Myocyte (in vitro differentiated cells): ENCODE measurements at places on chromosomes 4 and X. TPM values are rescaled to one million over a fixed set of nuclear protein-coding genes. Genes with fewer than 3 reads are reported as not detected.

IL3RA gene
- not detected in 2 replicates for total RNA-seq

NAP1L2 gene
- not detected in 2 replicates for total RNA-seq

SRPK3 gene
- total RNA-seq, result 252 and 340 TPM in 2 replicates

NWD2 gene
- not detected in 2 replicates for total RNA-seq

ALPK1 gene
- 16.6 and 24.1 TPM in 2 replicates for total RNA-seq

SLC25A14 gene
- 12.8 and 24.0 TPM in 2 replicates for total RNA-seq

DCHS2 gene
- 0.03 and 0.05 TPM in 2 replicates for total RNA-seq

MAGEE2 gene
- total RNA-seq, result not detected in 2 replicates

FRMD7 gene
- 0.10 and 0.45 TPM in 2 replicates for total RNA-seq

STK26 gene
- 4.0 and 6.1 TPM in 2 replicates for total RNA-seq

ETFDH gene
- 21.9 and 25.4 TPM in 2 replicates for total RNA-seq

ACSL4 gene
- total RNA-seq, result 139 and 151 TPM in 2 replicates

ATOH1 gene
- not detected in 2 replicates for total RNA-seq

TMEM255A gene
- 0.05 TPM in 1 of 2 replicates, not detected in the other for total RNA-seq

GPR50 gene
- total RNA-seq, result not detected in 2 replicates

CXCL3 gene
- total RNA-seq, result 1.8 and 3.1 TPM in 2 replicates

SULT1B1 gene
- under 0.01 TPM in 1 of 2 replicates, not detected in the other for total RNA-seq

ALB gene
- not detected in 2 replicates for total RNA-seq

USP17L25 gene
- not detected in 2 replicates for total RNA-seq

UGT2A3 gene
- total RNA-seq, result not detected in 2 replicates

PPBP gene
- not detected in 2 replicates for total RNA-seq

YIPF7 gene
- total RNA-seq, result 4.9 and 5.8 TPM in 2 replicates

CT45A2 gene
- not detected in 2 replicates for total RNA-seq

AASDH gene
- 10.7 and 10.9 TPM in 2 replicates for total RNA-seq

SPOCK3 gene
- total RNA-seq, result not detected in 2 replicates

SYNPO2 gene
- 567 and 588 TPM in 2 replicates for total RNA-seq

F9 gene
- total RNA-seq, result not detected in 2 replicates

DCLK2 gene
- total RNA-seq, result 15.4 and 21.5 TPM in 2 replicates
